H1 (cell line): ENCODE measurements at places on chromosomes 1 and 21. TPM values are rescaled to one million over a fixed set of nuclear protein-coding genes. Genes with fewer than 3 reads are reported as not detected.

Gene S100B
- polyA plus RNA-seq = 0.36 and 0.47 TPM in 2 replicates

Gene PLA2G2C
- not detected in 2 replicates for polyA plus RNA-seq

Gene RALGPS2
- 3.4 and 6.7 TPM in 2 replicates for polyA plus RNA-seq

Gene FHAD1
- 0.39 TPM in 2 replicates for polyA plus RNA-seq

Gene KCNA3
- 1.1 and 1.2 TPM in 2 replicates for polyA plus RNA-seq

Gene S1PR1
- 4.7 and 5.5 TPM in 2 replicates for polyA plus RNA-seq

Gene CD52
- 2.7 and 3.1 TPM in 2 replicates for polyA plus RNA-seq

Gene OVAAL
- polyA plus RNA-seq = not detected in 2 replicates

Gene PADI4
- polyA plus RNA-seq = 0.17 and 0.29 TPM in 2 replicates

Gene OR2C3
- not detected in 2 replicates for polyA plus RNA-seq

Gene LCE1F
- not detected in 2 replicates for polyA plus RNA-seq

Gene RNU1-1
- polyA plus RNA-seq = under 0.01 and 145 TPM in 2 replicates

Gene MIXL1
- 1.1 and 1.8 TPM in 2 replicates for polyA plus RNA-seq

Gene SPRR2E
- polyA plus RNA-seq = not detected in 2 replicates
